ENCODE measurements at places on chromosomes 16 and 17.

- DNase-seq: no peak
These were observed 1.3 kb upstream of the BAIAP2 start for GRCh38 chr17:81033535-81034167.

DNA sequence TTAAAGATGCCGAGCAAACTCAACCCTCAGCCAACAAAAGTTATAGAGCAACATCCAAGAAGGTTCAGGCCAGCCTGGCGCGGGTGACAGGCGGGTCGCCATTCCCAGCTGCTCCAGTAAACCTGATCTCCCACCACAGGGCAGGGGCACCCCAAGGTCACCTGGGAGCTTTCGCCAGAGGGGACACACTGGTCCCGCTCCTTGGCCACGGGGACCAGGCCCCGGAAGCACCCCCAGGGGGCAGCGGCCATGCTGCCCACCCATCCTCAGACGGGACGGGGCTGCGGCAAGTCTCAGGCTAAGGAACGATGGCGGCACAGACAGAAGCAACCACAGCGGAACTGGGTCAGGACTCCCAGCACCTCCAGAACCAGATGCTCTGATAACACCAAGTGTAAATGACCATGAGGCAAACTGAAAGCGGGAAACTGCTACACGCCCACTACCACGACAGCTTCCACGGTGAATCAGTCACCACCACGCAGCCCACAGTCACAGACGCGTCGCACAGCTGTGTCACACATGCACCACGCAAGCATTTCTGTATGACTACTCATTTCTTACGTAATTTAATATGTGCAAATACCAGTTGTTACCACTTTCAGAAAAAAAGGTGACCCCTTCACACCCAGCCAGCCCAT is 14.1 kb upstream of the CCDC154 start:
- no peak for DNase-seq

DNA sequence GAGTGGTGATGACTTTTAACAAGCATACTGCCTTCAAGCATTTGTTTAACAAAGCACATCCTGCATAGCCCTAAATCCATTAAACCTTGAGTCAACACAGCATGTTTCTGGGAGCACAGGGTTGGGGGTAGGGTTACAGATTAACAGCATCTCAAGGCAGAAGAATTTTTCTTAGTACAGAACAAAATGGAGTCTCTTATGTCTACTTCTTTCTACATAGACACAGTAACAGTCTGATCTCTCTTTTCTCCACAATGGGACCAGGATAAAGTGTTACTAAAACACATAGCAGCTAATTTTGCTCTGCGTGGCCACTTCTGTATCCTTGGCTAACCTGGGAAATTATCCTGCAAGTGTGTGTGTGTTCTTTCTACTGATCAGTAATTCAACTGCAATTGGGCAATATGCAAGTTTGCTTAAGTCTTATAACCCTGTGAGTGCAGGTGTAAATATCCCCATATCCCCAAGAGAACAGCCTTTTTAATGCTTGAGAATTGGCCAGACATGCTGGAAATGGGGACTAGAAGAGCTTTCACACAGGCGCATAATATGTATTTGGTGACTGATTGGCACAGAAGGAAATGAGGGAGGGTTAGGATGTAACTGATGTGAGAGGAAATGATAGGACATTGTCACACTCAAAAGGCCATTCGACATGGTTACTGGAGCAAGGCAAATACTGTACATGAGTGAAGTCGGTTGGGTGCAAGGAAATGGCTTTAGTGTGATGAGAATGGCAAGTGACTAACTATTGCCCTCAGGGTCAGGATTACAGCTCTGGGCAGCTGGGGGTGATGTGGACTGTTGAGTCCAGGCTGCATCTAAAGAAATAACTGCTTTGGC is 10.8 kb upstream of the ANKS4B start:
- DNase-seq: no peak

- peak; percentile 78 for DNase-seq
These were observed at the start of gene SLC16A5 for GRCh38 chr17:75087558-75088453. Gene SLC16A5 (plus strand): TSS chr17:75087954. CDS start chr17:75093637, 5,683 bp downstream.

Measured in muscle of arm (tissue), 14 donors.